ENCODE measurements at places on chromosomes 5 and 9.

DNA sequence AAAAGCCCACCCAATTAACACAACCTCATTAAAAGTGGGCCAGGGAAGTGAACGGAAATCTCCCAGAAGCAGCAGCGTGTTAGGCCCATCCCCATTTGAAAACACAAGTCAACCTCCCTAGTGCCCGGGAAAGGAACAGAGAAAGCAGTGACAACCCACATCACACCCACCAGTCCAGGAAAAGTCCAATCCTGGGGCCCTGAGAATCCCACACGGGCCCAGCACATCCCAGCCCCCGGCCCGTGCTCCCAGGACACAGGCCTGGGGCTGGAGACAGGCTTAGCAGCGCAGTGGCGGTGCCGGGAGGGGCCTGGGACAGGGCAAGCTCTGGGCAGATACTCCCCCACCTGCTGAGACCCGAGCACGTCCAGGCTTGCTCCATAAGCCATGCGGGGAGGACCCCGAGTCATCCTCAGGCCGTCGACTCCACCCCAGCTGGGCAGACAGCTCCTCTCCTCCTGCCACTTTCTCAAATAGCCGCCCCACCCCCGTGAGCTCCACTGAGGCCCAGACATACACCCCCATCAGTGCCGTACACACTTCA is 101.0 kb downstream of the KCNT1 start:
- no peak for DNase-seq

- no peak for DNase-seq
Measured at GRCh38 chr5:42400474-42400873, 22.8 kb upstream of the GHR start.

DNA sequence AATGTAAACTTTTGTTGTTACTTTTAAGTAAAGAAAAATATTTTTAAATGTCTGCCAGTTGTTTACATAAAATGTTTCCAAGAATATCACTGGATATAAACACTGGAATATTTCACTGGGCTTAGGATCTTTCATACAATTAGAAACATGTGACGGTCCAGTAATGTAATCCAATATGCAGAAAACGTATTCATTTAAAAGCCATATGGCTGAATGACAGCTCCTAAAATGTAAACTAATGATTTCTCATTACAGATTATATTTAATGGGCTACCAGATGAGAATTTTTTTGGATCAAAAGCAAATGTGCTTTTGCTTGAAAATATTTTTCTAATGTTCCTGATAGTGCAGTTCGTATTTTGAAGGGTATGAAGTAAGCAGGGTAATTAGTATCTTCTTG is 124.3 kb downstream of the TTC39B start:
- no peak for DNase-seq

GRCh38 chr5:95822043-95822541 is 434 bp downstream of the GLRX start:
- no peak for DNase-seq

- DNase-seq = no peak
Measured at GRCh38 chr5:125549322-125549911, 803.0 kb upstream of the ZNF608 start.

GRCh38 chr5:139426203-139426885 is 13.0 kb downstream of the DNAJC18 start:
- no peak for DNase-seq

DNA sequence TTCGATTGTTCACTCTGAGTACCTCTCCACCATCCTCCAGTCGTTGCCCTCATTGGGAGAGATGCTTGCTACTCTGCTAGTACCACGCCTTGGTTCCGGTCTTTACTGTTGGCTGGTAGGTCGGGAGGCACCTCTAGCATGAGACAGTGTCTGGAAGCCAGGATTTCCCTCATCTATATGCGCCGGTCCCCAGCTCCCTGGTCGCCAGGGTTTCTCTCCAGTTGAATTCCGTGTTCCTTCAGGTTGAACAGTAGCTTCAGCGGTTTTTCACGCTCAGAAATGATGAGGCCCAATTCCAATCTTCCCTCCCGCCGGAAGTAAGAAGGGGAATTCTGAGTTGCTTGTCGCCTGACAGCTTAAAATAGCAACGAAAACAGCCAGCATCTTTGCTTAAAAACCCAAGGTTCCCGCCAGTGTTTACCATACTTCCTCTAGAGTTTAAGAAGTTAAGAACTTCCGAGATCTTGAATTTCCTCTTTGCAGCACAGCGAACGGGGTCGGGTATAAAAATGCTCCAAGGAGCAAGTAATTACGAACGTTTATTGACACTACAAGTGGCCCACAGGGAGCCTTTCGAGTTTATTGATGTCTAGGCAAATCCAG is 1.3 kb upstream of the ST8SIA4 start:
- DNase-seq = peak; percentile 5

Data from posterior cingulate gyrus (tissue), 11 donors.